ENCODE measurements at places on chromosomes 2 and 18.

DNA sequence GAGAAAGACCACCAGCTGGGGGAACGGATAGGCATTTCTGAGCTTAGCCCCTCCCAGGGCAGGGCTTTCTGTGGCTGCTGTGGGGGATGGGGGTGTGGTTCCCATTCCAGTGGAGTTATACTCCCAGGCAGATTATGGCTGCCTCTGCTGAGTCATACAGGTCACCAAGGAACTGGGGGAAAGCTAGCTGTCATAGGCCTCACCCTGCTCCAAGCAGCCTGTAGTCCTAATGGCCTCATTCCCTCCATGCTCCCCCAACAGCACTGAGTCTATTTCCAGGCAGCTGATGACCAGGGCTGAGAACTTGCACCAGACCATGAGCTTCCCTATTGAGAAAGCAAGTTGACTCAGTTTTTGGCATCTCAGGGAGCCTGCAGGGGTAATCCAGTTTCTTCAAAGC lies 87.1 kb downstream of the GPR39 start:
- no peak for DNase-seq

DNA sequence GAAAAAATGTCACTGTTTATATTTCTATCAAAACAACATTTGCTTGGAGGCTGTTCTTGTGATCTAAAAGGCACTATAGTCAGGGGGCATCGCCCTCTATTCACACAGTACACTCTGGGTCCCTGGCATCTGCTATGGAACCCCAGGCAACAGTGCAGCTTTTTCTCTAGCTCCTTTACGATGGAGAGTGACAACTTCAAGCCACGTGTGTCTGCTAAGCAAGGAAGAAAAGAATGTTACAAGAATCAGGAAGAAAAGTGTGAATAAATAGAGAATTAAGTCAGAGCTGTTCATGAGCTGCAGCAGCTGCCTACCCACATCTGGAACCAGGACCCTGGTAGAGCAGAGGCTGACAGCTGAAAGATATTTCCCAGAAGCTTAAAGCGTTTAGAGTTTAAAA lies 11.2 kb downstream of the RND3 start:
- no peak for DNase-seq

DNA sequence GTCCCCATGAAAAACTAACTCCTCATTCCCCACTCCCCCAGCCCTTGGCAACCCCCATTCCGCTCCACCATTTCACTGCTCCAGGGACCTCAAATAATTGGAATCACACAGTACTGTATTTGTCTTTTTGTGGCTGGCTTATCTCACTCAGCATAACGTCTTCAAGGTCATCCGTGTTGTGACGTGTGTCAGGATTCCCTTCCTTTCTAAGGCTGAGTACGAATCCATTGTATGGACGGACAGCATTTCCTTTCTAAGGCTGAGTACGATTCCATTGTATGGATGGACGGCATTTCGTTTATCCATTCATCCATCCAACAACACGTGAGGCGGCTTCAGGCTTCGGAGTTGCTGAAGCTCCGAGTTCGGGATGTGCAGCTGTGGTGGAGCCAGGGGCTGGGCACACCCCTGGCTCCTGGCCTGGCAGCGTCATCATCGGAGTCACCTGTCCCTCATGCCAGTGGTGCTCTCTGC lies 1.2 kb upstream of the ASB1 start:
- no peak for DNase-seq

GRCh38 chr2:22518641-22519040 lies 866.3 kb upstream of the KLHL29 start:
- DNase-seq = no peak

- DNase-seq = no peak
Observed at GRCh38 chr2:94875064-94875819, 4.0 kb downstream of the TEKT4 start.

Measured in fibroblast of skin of left quadriceps (primary cell).